ENCODE measurements at places on chromosomes 1 and 21. TPM values are rescaled to one million over a fixed set of nuclear protein-coding genes. Genes with fewer than 3 reads are reported as not detected.

- H3K27me3 ChIP-seq: no peaks in the 10 kb centered on the region
- no peak overlapping the region for H3K4me3 ChIP-seq
- H3K36me3 ChIP-seq: no peaks in the 10 kb centered on the region
- no peaks in the 10 kb centered on the region for H3K4me1 ChIP-seq
- no peak for DNase-seq
Observed at GRCh38 chr1:163796394-163796821, 474.7 kb downstream of the NUF2 start.

PLEKHG5 gene
- 40.8 TPM for total RNA-seq

DNA sequence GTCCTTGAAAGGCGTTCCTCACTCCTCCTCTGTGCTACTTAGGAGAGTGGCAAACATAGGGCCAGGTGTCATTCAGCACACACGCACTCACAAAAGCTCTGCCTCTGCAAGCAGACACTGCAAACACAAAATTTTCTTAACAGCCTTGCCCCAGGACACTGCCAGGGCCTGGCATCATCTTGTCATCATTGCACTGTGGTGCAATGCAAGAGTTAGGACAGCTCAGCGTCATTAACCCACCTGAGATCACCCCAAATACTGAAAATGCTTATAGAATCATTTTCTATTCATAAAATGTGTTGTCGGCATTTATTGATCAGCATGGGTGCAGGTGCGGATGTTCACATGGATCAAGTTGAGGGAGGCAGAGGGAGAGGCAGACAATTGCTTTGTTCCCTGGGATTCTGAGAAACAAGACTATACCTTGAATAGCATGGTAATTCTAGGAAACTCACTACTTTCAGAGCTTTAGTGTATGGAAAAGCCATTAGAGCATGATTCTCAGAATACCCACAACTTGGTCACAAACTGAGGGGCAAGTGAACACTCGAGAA, 3.0 kb downstream of the ADAM30 start:
- DNase-seq: no peak
- no peaks in the 10 kb centered on the region for H3K36me3 ChIP-seq
- no peak overlapping the region for H3K27ac ChIP-seq
- peaks cover 8% of the 10 kb centered on the region for H3K27me3 ChIP-seq

C1QTNF12 gene
- total RNA-seq: 1.3 TPM

GRCh38 chr21:35119501-35120047, 70.5 kb upstream of the RUNX1 start:
- no peak for DNase-seq
- no peak overlapping the region for H3K4me3 ChIP-seq
- no peak overlapping the region for H3K27ac ChIP-seq

CD101 gene
- 0.59 TPM for total RNA-seq

GRCh38 chr21:25425156-25425555, 182.1 kb downstream of the MRPL39 start:
- no peaks in the 10 kb centered on the region for H3K36me3 ChIP-seq
- no peak overlapping the region for H3K4me3 ChIP-seq
- no peak for DNase-seq
- H3K27ac ChIP-seq: no peak overlapping the region
- no peaks in the 10 kb centered on the region for H3K4me1 ChIP-seq

DNA sequence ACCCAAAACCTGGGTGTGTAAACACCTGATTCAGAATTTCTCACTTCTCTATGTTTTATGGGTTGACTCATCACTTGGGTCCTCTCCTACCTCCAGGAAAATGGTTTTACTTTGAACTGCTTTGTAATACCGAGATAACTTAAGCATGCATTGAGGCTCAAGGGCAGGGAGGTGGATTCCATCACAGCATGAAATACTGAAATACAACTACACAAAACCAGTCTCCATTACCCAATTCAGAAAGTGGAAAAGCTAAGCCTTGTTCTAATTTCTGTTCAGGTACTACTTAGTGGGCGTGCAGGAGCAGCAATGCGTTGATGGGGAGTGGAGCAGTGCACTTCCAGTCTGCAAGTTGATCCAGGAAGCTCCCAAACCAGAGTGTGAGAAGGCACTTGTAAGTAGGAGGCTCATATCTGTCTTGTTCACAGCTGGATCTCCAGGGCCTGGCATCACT, 6.1 kb upstream of the C4BPA start:
- no peaks in the 10 kb centered on the region for H3K4me1 ChIP-seq
- DNase-seq: no peak
- no peak overlapping the region for H3K27ac ChIP-seq
- H3K27me3 ChIP-seq: no peaks in the 10 kb centered on the region
- H3K4me3 ChIP-seq: no peak overlapping the region
- no peaks in the 10 kb centered on the region for H3K36me3 ChIP-seq

- no peaks in the 10 kb centered on the region for H3K4me1 ChIP-seq
- H3K27ac ChIP-seq: peak overlapping the region; percentile 80
- no peaks in the 10 kb centered on the region for H3K27me3 ChIP-seq
- DNase-seq: no peak
Observed at GRCh38 chr1:25568834-25569596, 25.6 kb downstream of the LDLRAP1 start.

- H3K36me3 ChIP-seq: no peaks in the 10 kb centered on the region
- DNase-seq: no peak
- H3K4me1 ChIP-seq: no peaks in the 10 kb centered on the region
- H3K27me3 ChIP-seq: no peaks in the 10 kb centered on the region
Observed at GRCh38 chr1:110523011-110523410, 4.0 kb upstream of the KCNA10 start.

DNA sequence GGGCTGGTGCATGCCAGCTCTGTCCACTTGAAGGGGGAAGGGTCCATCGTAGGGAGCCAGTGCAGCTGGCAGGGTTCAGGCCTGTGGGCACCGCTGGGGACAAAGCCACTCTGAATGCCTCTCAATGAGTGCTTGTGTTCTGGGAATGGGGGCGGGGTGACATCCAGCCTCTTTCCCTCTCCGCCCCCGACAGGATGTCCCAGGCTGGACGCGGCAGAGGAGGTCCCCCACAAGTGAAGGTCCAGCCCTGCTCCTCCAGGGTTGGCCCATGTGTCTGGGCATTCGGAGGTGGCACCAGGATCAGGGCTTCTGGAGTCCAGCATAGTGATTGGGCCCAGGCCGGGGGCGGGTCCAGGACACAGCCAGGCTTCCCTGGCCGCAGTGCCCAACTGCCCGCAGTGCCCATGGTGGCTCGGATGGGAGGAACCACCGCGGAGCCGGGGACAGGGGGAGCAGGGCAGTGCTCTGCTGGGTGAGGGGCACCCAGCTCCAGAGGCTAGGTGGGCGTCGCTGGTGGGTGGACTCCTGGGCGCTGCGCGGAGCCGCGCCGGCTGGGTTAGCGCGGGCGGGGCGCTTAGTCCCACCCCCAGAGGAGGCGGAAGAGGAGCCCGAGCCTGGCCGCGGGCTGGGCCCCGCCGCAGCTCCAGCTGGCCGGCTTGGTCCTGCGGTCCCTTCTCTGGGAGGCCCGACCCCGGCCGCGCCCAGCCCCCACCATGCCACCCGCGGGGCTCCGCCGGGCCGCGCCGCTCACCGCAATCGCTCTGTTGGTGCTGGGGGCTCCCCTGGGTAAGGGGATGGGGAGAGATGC, at the start of gene SHISA4:
Gene SHISA4 (plus strand): TSS at position 617 of the 808 bp plus-strand sequence. CDS start 97 bp downstream, at position 714.
- H3K27ac ChIP-seq: peak within 1 kb of the TSS; percentile 78
- H3K4me1 ChIP-seq: peaks cover 20% of the 10 kb centered on the region
- peak; percentile 62 for DNase-seq
- no peaks in the 10 kb centered on the region for H3K36me3 ChIP-seq
- peak within 1 kb of the TSS; percentile 69 for H3K4me3 ChIP-seq
- no peaks in the 10 kb centered on the region for H3K27me3 ChIP-seq

GRCh38 chr1:2919841-2920240, 101.4 kb upstream of the ACTRT2 start:
- H3K36me3 ChIP-seq: no peaks in the 10 kb centered on the region
- no peak overlapping the region for H3K27ac ChIP-seq
- H3K27me3 ChIP-seq: no peaks in the 10 kb centered on the region

LORICRIN gene
- total RNA-seq: not detected

DNA sequence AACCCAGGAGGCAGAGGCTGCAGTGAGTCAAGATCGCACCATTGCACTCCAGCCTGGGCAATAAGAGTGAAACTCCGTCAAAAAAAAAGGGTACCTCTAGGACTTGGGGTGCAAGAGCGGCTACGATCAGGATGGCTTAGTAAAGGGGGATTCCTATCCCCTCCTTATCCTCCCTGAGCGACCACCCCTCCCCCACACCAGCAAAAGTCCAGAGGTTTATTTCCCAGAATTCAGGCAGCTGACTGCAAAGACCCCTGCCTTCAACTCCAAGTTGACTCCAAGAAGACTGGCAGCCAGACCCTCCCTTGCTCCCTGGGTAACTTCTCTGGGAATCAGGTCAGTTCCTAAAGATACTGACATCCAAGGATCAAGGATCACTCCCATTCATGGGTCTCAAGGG, 12.4 kb upstream of the PRDM16 start:
- no peak for DNase-seq
- H3K36me3 ChIP-seq: no peaks in the 10 kb centered on the region
- H3K27ac ChIP-seq: no peak overlapping the region
- H3K27me3 ChIP-seq: no peaks in the 10 kb centered on the region
- no peak overlapping the region for H3K4me3 ChIP-seq

GRCh38 chr1:100187912-100188311, 9.9 kb upstream of the LRRC39 start:
- DNase-seq: peak; percentile 62
- no peaks in the 10 kb centered on the region for H3K27me3 ChIP-seq
- H3K4me3 ChIP-seq: no peak overlapping the region
- no peaks in the 10 kb centered on the region for H3K4me1 ChIP-seq
- H3K27ac ChIP-seq: no peak overlapping the region

- H3K4me3 ChIP-seq: no peak overlapping the region
- H3K27me3 ChIP-seq: no peaks in the 10 kb centered on the region
- H3K36me3 ChIP-seq: peaks cover 5% of the 10 kb centered on the region
- H3K4me1 ChIP-seq: no peaks in the 10 kb centered on the region
Observed at GRCh38 chr1:78678324-78678723, 28.7 kb downstream of the IFI44 start.

RGS4 gene
- not detected for total RNA-seq

- no peak overlapping the region for H3K4me3 ChIP-seq
- H3K4me1 ChIP-seq: no peaks in the 10 kb centered on the region
- no peaks in the 10 kb centered on the region for H3K27me3 ChIP-seq
- no peaks in the 10 kb centered on the region for H3K36me3 ChIP-seq
- no peak for DNase-seq
Observed at GRCh38 chr1:118944133-118944532, 44.0 kb downstream of the TBX15 start.

DNA sequence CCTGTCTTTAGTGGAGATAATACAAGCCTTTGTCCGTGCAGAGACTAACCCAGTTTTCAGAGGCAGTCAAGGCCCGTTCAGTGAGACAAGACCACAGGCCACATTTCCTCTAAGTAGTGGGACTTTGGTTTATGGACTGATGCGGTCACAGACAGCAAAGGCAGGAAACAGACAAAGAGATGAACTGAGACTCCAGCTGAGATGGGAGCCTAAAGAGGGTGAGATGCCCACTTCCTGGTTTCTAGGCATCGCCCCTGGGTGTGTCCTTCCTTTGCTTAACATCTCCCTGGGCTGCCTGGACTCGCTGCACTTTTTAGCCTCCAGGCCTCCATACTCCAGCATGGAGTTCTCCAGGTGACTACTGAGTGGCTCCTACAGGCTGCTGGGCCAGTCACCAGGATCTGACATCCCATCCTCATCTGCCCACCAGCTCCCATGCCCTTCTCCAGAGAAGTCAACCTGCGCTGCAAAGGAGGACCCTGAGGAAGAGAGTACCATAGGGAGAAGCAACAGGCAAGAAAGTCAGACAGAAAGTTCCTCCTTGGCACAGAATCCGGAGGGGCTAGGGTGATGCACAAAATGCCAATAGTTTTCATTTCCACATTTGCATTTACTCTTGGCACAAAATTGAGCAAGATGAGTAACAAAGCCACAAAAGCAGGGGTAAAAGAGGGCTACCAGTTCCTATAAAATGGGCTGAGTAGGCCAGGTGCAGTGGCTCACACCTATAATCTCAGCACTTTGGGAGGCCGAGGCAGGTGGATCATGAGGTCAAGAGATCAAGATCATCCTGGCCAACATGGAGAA, 15.1 kb downstream of the THEMIS2 start:
- no peak overlapping the region for H3K4me3 ChIP-seq
- no peaks in the 10 kb centered on the region for H3K27me3 ChIP-seq
- H3K36me3 ChIP-seq: peaks cover 80% of the 10 kb centered on the region
- no peak for DNase-seq

DNA sequence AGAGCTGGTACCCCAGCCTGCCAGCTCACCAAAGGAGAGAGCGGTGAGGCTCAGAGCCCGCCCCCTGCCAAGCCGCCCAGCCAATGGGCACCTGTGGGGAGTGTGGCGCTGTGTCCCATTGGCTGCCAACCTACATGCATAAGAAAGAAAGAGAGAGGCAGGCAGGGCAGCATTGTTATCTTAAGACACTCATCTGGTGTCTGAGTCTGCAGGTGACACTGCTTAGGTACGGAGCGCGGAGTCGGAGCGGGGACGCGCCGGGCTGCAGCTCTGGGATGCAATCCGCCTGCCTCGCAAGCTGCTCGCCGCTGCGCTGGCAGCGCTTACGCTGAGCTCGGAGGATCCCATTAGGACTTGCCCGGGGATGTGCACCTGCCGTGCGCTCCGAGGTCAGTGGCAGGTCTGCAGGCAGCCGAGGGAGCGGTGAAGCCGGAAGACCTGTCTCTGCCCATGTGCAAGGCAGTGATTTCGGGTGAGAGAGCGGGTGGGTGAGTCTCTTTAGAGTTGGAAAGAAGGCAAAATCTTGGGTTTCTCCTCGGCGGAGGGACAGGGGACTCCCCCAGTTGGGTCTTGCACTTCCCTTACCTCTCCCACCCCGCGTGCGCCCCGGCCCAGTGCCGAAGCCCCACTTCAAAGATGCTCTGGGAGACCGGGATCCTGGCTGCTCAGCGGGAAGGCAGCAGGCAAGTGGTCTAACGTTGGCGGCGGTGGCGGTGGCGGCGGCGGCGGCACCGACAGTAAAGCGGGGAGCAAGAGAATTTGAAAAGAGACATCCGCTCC, at the start of gene BRINP2:
Gene BRINP2 (plus strand): TSS at position 203 of the 780 bp plus-strand sequence. CDS start 58,919 bp downstream, outside the sequence.
- no peaks in the 10 kb centered on the region for H3K36me3 ChIP-seq
- no peak for DNase-seq
- no peak within 1 kb of the TSS for H3K27ac ChIP-seq
- H3K4me3 ChIP-seq: peak within 1 kb of the TSS; percentile 52
- H3K27me3 ChIP-seq: peaks cover 70% of the 10 kb centered on the region

DNA sequence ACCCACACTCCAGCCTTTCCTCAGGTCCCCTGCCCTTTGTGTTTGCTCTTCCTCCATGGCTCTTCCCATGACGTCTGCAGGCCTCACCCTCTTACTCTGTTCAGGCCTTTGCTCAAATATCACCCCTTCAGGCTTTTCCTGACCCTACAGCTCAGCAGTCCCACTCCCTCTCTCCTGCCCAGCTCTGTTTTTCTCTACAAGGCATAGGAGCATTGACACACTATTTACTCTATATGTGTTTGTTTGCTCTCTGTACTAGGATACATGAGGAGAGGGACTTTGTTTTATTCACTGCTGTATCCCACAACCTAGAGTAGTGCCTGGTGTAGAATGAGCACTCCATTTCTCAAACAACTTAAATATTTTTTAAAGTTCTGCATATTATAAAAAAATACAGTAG, 107.4 kb upstream of the COA6 start:
- no peak overlapping the region for H3K27ac ChIP-seq
- DNase-seq: no peak
- no peaks in the 10 kb centered on the region for H3K27me3 ChIP-seq
- no peaks in the 10 kb centered on the region for H3K4me1 ChIP-seq
- H3K4me3 ChIP-seq: no peak overlapping the region

SLC35D1 gene
- total RNA-seq: 10.5 TPM

GRCh38 chr1:172970186-172970585, 80.6 kb downstream of the TNFSF18 start:
- H3K36me3 ChIP-seq: no peaks in the 10 kb centered on the region
- no peaks in the 10 kb centered on the region for H3K27me3 ChIP-seq
- no peak for DNase-seq

GREM2 gene
- 0.30 TPM for total RNA-seq

SLC45A3 gene
- total RNA-seq: 0.44 TPM

- H3K4me1 ChIP-seq: no peaks in the 10 kb centered on the region
- no peak overlapping the region for H3K27ac ChIP-seq
- H3K4me3 ChIP-seq: no peak overlapping the region
- no peak for DNase-seq
- H3K27me3 ChIP-seq: no peaks in the 10 kb centered on the region
Observed at GRCh38 chr1:214377886-214378285, 96.9 kb downstream of the SMYD2 start.
